ENCODE measurements at places on chromosomes 12 and 14.

DNA sequence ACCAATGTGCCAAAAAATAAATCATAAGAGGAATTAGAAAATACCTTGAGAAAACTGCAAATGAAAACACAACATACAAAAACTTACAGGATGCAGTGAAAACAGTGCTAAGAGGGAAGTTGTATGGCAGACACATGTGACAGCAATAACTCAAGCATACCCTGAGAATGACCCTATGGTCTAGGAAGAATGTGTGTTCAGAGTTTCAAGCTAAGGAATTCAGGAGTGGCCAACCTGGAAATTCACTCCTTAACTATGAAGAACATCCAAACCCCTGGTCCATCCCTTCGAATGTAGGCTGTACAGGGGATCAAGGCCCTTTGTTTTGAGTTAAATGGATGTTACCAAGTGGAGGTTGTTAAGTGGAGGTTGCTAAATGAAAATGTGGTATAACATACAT, 16.7 kb upstream of the TTC9 start:
- no peak for DNase-seq

GRCh38 chr12:90574676-90575075, 380.3 kb downstream of the CCER1 start:
- no peak for DNase-seq

DNA sequence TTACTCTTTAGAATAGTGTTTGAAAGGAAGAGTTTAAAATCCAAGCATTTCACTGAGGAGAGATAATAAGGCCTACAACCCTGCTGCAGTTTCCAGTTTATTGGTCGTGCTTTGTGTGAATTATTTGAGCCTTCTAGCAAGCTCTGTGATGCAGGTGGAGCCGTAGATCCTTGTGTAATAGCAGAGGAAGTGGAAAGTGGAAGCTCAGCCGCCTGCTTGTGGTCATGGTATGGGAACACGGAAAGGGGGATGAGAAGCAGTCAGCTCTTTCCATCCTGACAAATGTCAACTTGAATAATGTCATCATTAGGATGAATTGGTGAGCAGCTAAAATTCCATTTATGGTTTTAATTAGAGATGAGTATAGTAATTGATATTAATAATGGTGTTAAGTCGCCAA, 29.1 kb downstream of the SYNE2 start:
- DNase-seq, result no peak

- no peak for DNase-seq
These were observed 132.0 kb upstream of the ARHGAP5 start for GRCh38 chr14:31945074-31945613.

GRCh38 chr12:105083031-105083430, 1.2 kb downstream of the ALDH1L2 start:
- DNase-seq, result no peak

DNA sequence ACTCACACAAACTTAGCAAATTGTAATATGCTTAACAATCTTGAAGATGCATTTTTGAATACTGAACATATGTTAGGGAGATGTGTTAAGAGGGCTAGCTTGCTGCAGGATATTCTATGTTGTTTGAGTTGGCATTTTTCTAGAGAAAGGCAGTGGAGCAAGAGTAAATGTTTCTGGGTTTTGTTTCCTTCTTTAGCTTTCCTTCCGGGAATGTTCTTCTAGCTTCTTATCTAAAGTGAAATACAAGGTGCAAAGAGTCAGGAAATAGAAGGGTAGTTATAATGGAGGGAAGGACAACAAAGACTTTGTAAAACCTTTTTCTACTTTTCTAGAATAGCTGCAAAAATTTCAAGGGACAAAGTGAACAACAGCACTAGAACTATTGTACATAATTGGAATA, 77.6 kb upstream of the KCNH3 start:
- DNase-seq, result no peak

DNA sequence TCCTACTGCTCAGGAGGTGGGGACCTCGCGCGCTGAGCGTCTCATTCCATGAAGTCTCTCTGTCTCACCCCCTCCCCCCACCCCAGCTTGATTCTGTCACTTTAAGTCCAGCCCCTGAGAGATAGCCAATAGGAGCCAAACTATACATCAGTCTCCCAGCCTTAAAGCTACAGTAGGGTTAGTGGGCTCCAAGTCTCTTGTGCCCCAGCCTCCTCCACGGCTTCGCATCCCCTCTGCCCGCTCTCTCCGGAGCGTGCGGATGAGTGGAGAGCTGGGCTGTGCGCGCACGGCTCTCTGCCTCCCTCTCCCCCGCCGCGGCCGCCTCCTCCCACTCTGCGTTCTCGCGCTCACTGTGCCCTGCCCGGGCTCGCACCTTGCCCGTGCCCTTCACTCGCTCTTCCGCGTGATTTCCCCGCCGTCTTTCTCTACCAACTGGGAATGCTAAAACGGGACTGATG, at the start of gene ESRRB:
ESRRB (plus strand) TSS at position 191 of the 458 bp plus-strand sequence; CDS start at position 456, 265 bp downstream.
- no peak for DNase-seq

DNA sequence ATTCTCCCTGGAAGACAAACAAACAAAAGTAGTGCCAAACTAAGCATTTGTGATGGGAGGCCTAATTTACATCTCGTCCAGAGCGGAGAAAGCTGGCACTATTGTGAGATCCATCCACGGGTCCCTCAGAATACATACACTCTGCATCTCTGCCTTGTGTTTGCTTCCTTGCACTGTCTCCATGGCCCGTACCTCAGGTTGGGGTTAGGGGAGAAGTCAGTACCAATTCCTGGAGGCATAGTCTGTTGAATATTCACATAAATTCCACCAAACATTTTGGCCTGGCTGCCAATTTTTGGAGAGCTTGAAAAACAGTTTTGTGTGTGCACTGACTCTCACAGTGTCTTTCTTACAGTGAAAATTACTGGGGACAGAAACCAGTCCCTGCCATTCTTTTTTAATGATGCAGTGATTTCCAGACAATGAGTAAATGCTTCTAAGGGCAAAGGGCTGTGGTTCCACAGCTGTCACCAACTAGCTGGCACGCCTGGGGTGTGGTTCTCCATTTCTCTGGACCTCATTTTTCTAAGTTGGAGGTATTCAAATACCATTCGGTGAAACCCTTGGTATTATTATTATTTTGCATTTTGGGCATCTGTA, 119.7 kb upstream of the HIF1A start:
- no peak for DNase-seq

DNA sequence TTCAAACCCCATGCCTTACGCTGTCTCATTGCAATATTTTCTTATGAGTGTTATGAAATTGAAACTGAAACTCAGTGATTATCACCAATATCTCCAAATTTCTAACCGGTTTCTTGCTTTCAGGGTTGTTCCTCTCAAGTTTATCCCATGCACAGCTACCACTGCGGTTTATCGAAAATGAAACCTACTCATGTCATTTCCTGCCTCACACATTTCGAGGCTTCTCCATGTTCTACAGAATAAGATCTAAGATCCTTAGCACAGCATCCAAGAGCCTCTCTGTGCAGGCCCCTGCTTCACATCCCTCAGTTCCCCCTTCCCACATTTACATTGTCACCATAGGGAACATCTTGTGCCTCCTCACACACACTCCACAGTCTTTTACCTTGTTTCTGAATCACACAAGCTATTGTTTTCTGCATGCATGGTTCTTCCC, 45.5 kb upstream of the FAR2 start:
- peak; percentile 17 for DNase-seq

DNA sequence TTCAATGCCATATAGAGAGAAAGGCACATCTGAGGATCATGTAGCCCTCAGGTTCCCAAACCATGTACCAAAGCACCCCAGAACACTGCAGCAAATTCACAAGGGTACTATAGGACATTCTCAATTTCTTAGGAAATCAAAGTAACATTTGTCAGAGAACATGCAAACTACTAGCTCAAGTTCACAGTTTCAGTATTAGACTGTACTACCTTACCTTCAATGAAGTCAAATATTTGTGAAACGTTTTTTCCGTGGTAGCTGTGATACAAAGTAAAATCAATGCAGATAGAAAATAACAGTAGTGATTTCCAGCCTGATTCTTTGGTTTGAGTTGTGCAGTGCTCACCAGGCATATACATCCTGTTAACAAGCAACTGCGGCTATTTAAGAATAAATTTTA, 197.1 kb downstream of the MED13L start:
- DNase-seq, result no peak

- DNase-seq, result no peak
These were observed 6.9 kb downstream of the FLRT2 start for GRCh38 chr14:85536833-85537190.

DNA sequence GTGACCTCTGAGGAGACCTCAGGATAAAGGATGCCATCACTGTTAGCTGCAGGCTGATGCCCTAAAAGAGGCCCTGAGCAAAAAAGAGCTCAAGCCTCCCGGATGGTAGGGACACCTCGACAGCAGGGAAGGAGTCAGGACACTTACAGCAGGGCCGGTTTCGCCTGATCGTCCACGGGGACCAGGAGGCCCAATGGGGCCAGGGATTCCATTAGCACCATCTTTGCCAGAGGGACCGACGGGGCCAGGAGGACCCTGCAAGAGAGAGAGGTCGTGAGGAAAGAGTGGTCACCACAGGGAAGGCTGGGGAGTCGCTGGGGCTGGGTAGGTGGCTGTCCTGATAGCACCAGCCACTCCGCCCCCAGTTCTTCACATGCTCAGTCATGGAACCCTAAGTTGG, 12.4 kb downstream of the TMEM106C start:
- no peak for DNase-seq

GRCh38 chr12:57226588-57227314, 2.8 kb upstream of the SHMT2 start:
- no peak for DNase-seq

DNA sequence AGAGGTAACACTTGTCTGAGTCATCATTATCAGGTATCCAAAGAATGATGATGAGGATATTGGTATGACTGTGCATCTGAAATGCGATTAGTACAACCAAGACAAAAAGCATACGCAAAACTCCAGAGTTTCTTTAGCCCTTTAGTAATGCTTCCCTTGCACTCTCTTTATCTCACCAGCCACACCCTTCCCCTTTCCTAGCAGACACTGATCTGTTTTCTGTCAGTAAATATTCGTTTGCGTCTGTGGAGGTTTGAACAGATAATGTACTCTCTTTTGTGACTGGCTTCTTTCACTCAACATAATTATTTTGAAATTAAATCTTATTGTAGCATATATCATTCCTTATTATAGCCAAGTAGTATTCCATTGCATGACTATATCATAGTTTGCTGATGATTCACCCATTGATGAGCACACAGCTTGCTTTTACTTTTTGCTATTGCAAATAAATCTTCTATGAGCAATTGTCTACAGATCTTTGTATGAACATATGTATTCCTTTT, 775.7 kb downstream of the SLC6A15 start:
- DNase-seq, result no peak

DNA sequence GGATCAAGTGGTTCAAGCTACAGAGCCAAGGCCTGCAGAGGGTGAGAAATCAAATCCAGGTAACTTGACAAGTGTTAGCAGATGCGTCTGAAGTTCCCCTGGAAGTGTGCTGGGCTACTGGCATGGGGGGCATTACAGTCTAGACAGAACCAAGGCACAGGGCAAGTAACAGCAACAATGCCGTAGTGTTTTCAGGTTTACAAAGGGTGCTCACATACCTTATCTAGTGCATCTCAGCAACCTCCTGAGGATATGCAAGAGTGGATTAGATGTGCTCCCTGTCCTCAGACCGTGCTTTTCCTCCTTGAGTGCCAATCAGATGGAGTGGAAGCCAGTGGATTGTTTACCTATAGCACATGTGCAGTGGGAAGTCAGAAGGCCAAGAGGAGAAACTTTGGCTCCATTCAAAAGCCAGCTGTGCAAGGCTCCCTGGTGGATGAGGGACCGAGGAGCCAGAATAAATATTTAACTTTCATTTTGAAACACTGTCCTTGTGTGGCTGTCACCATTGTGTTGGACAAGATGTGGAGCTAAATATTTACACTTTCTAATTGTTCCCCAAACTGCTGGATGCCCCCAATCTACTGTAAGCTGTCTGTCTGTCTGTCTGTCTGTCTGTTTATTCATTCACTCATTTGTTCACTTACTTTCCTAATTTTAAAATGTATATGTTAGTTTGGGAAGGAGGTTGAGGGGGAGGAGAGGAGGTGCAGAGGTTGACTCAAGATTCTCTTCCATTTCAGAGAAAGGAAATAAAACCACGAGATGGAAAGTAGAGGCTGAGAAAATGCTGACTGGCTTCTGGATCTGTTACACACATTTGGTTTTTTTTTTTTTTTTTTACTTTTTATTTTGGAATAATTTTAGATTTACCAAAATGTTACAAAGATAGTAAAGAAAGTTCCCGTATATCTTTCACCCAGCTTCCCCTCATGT, 184.0 kb upstream of the PARP11 start:
- no peak for DNase-seq

DNA sequence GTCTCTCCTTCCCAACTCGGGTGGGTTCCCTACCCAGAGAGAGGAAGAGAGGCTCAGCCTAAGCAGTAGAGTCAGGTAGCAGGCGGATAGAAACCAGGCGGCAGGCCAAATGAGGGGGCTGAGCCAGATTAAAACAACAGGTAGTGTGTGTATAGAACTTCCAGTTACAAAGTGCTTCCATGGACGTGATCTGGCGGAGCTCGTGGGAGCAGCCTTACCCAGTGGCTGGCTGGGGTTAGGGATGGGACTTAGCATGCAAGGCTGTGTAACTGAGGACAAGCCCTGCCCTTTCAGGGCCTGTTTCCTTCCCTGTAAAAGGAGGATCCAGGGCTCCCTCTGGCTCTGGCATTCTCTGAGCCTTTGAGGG, 8.3 kb downstream of the KRT80 start:
- no peak for DNase-seq

GRCh38 chr12:87870061-87870460, 159.1 kb downstream of the C12orf50 start:
- no peak for DNase-seq

DNA sequence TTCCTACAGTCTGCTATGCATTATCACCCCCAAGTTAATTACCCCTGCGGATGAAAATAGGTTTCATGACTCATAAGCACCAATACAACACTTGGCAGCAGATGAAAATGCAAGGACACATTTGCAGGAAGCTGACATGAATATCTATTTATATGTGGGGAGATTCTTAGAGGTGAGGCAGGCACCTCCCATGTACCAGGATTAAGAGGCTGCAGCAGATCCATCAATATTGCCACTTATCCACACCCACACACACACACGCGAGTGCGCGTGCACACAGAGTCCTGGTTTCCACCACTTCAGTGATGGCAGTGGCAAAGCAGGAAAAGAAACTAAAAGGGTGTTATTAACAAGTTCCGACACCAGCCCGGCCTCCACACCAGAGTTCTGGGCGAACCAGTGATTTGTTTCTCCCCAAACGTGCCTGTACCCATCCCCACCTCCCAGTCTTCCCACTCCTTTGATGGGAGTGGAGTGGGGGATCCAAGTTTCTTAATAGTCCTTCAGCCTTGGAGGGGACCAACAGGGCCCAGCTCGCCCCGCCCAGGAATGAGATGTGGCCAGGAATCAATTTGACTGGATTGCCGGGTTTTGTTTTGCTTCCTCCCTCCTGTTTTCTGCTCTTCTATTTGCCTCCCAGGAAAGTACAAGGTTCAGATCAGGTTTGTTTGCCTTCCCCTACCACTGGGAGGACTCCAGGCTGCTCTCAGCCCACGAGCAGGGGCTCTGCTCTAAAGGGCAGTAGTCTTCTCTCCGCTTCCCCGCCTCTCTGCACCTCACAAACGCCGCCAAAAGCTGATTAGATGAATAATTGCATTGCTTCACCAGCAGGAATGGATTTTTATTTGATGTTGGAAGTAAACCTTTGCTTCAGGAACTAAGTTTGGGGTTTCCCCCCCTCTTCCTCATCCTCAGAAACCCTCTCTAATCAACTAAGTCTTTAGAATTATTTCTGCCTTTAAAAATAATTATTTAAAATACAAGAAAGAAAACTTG, 5.2 kb downstream of the IRF2BPL start:
- no peak for DNase-seq

GRCh38 chr12:121579190-121579791, 1.5 kb downstream of the KDM2B start:
- peak; percentile 33 for DNase-seq

- DNase-seq, result no peak
These were observed 435.0 kb downstream of the NELL2 start for GRCh38 chr12:44441155-44441554.
